Ecto neural progenitor cell (in vitro differentiated cells): ENCODE measurements at places on chromosomes 16 and 17.

DNA sequence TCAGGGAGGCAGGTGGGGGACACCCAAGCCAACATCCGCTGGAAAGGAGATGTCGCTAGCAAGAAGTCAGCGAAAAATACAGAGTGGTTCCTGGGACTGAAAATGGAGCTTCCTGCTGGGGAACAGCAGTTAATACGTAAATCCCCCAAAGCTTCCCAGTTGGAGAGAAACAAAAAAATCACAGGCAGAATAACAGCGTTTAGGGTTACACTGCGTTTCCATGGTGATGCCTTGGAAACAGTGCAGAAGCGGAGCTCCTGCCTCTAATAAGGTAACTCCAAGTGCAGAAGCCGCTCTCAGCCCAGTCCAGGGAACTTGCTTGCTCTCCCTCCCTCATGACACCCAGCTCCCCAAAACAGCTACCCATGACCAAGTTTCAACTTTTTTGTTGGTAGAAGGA lies 73.4 kb downstream of the PLD6 start:
- DNase-seq: no peak

DNA sequence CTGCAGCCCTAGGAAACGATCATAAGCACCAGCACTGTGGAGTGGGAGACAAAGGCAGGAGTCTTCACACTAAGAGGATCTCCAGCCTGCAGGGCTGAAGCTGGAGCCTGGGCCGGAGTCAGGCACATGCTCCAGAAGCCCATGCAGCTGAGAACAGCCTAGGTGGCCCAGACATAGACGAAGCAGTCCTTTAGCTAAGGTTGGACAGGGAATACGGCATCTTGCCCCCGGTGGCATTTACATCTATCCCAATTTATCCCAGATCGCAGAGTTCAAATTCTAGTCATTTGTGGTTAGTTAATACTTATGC lies 13.9 kb downstream of the TSPOAP1 start:
- DNase-seq: peak; percentile 41

GRCh38 chr17:4631836-4632580 lies 9.5 kb downstream of the ALOX15 start:
- no peak for DNase-seq

- DNase-seq: no peak
These were observed 6.9 kb upstream of the RAPGEFL1 start for GRCh38 chr17:40170325-40170724.

DNA sequence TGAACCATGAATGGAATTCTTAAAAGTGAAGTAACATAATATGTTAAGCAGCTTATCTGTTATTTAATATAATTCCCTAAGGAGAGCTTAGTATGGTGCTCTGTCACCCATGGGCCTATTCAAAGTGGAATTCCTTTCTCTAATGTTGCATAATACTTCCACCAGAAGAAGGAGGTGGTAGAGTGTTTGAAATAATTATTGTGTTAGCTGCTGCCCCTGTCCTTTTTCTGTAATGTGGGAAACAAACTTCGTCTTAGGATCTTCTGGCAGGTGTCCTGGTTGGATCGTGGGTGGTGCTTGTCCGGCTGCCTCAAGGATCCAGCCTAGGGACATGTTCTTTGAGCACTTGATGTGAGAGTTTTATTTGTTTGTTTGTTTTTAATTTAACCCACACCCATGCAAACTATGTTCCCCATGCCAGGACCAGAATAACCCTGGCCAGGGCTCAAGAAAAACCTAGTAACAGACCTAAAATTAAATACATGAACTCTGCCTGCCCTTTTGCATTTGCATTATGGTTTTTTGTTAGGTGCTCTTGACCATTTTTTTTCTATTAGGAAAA lies 46.1 kb downstream of the ZNRF1 start:
- no peak for DNase-seq
